ENCODE measurements at places on chromosomes 6 and 20. TPM values are rescaled to one million over a fixed set of nuclear protein-coding genes. Genes with fewer than 3 reads are reported as not detected.

Gene FAM83D
- total RNA-seq, result 51.1 TPM

Gene BFSP1
- 8.8 TPM for total RNA-seq

Gene COL11A2
- total RNA-seq, result 7.6 TPM

Gene LINC00237
- total RNA-seq, result not detected

Gene NUP153
- 51.6 TPM for total RNA-seq
